Sigmoid colon (tissue), 7 donors: ENCODE measurements at places on chromosomes 13 and 19. TPM values are rescaled to one million over a fixed set of nuclear protein-coding genes. Genes with fewer than 3 reads are reported as not detected.

Gene CYP2S1
- 0.49 TPM for total RNA-seq

Gene NKG7
- total RNA-seq: not detected

Gene IGFL3
- not detected for total RNA-seq

Gene TSPAN16
- not detected for total RNA-seq

Gene LIPE
- total RNA-seq: 7.5 TPM

Gene NLRP4
- not detected for total RNA-seq

Gene BRME1
- 3.6 TPM for total RNA-seq
